NCI-H524 treated with DMSO at 0.1 percent for 48 hours (cell line): ENCODE measurements at places on chromosomes 7 and 10.

DNA sequence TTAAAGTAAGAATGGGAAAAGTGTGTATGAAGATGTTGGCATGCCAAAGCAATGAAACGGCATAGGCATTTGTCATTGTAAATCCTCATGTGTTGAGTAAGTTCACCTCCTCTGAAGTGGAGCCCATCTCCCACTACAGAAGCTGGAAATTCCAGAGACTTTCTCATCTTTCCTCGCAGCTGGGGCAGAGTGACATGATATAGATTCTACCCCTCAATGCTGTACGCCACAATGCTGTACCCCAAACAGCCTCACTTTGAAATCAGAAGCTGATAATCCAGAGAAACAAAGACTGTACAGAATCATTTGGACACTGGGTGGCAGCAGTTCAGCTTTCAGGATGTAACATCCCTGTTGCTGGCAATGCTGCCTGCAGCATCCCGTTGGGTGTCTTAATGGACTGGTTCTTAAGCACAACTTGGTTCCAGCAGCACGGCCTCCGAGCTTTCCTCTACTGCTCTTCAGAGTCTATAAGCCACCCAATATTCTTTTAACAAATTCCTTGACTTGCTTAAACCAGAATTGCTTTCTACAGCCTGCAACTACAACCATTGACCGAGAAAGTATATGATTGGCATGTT, 18.8 kb downstream of the ZC3HAV1L start:
- no peak for DNase-seq

- peak; percentile 70 for DNase-seq
Observed at GRCh38 chr7:129789652-129790051, 163.1 kb downstream of the UBE2H start.

DNA sequence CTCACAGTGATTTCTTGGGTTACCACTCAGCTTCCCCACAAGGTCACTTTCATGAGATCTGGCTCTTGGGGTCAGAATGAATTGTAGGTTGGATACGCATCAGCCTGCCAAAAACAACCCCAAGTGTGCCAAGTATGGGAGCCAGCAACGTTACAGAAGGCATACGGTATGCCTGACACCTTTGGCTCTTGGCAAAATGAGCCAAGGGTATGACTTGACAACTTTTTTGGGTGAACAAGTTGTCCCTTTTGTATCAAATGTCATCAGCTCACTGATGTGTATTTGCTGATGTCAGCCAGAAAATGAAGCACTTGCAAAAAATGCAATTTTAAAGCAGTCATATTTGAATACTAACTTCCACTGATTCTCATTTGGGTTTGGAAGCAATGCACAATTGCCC, 168.4 kb downstream of the CACNB2 start:
- DNase-seq: no peak

DNA sequence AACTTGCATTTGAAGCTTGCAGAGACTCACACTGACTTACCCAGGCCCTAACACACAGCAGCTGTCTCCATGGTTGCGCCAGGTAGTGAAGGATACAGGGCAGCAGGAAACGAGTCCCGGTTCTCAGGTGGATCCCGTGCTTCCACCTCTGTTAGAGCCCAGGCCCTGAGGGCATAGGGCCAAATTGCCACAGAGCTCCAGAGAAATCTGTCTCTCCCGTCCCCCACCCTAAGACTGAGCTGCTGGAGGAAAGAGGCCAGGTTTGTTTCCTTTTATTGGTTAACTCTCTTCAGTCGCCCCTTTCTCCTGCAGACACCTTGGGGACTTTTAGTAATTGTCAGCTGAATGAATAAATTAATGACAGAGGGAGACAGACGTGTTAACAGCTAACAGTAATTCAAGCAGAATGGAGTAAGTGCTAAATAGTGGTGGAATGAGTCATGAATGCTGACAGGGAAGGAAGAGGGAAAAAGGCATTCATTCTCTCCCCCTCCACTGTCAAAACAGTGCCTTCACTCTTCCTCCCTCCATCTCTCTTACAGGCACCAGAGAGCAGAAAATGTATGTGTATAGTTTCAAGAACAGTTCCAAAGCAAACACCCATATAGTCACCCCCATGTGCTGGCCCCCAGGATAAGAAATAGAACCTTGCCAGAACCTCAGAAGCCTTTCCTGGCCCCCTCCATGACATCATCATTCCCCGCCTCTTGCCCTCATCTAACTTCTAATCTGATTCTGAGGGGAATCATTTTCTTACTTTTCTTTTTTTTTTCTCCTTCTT, 16.8 kb upstream of the DLG5 start:
- DNase-seq: no peak

GRCh38 chr10:74821501-74821900, 4.9 kb upstream of the KAT6B start:
- no peak for DNase-seq

GRCh38 chr10:95440756-95441546, 120.2 kb downstream of the SORBS1 start:
- no peak for DNase-seq
